DMS79 (cell line): ENCODE measurements at places on chromosomes 11 and 22.

GRCh38 chr11:2912498-2912897 lies 16.7 kb downstream of the PHLDA2 start:
- DNase-seq, result no peak

DNA sequence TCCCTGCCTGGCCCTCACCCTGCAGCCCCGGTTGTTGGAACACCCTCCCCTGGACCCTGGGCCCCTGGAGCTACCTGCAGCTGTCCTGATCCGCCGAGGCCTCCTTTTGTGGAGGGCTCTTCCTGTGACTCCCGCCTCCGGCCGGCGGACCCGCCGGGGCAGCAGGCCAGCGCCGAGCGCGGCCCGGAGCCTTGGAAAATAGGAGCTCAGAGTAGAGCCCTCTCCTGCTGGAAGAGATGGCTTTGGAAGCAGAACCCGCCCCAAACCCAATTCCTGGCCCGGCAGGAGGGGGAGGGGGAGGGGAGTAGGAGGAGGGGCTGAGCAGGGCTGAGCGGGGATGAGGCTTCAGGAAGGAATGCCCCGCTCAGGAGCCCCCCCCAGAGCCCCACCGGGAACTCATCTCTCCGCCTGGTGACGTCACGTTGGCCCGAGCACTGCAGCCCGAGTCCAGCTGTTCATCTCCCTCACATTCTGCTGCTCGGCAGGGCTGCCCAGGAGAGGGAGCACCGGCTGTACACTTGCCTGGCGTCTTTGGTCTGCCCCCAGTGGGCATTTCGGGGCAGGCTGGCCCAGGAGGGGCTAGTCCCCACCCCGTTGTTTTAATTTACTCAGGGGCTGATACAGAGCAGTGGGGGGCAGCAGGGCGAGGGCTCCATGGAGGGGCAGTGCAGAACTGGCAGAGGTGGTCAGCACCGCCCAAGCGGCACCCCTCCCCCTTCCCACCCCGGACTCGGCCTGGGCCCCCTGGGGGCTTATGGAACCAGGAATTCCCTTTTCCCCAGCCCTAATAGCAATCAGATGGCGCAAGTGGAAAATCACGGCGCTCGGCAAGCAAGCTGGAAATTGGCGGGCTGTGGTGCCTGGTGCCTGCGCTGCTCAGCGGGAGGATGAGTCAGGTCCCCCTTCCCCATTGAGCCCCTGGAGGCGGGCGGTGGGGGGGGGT lies at the start of gene MRGPRF:
MRGPRF (minus strand) TSS at position 238 of the 943 bp plus-strand sequence. CDS start 3,345 bp downstream, outside the sequence.
- no peak for DNase-seq

- peak; percentile 42 for DNase-seq
Measured at GRCh38 chr11:7657306-7658025, 15.8 kb downstream of the CYB5R2 start.

DNA sequence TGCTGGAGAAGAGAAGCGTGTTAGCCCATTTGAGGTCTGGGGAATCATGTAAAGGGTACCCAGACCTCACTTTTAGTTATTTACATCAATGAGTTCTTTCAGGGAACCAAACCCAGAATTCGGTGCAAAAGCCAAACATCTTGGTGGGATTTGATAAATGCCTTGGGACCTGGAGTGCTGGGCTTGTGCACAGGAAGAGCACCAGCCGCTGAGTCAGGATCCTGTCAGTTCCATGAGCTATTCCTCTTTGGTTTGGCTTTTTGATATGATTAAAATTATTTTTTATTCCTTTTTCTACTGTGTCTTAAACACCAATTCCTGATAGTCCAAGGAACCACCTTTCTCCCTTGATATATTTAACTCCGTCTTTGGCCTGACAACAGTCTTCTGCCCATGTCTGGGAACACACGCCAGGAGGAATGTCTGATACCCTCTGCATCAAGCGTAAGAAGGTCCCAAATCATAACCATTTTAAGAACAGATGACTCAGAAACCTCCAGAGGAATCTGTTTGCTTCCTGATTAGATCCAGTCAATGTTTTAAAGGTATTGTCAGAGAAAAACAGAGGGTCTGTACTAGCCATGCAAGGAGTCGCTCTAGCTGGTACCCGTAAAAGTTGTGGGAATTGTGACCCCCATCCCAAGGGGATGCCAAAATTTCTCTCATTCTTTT lies 65.2 kb downstream of the ALX4 start:
- DNase-seq, result no peak
